RCC 7860 (cell line): ENCODE measurements at places on chromosomes 6 and 20.

DNA sequence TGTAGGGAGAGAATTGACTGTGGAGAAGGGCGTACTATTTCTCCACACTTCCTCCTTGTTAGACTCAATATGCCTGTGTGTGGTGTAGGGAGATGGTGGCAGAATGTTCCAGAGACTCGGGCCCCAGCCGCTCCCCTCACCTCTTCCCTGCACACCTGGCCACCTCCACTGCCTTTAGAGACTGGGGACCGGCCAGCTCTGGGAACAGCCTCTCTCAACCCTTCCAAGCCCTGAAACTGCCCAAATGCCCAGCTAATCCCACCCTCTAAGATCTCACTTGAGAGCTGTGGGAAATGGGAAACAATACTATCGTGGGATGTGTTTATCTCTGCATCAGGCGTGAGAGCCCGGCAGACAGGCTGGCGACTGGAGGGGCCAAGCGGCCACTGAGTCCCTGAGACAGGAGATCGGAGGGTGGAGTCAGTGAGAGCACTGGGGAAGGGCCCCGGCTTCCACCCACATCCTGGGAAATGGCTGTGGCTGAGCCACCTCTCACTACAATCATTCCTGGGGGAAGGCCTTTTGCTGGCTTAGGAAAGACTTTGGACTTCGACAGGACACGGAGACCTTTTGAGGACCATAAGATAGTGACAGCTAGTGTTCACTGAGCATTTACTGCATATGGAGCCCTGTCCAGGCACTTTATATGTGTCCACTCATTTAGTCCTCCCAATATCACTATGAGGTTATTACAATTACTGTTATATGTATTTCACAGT, 31.0 kb upstream of the MRPS18A start:
- no peak for DNase-seq

- no peak for DNase-seq
Observed at GRCh38 chr20:24831232-24831631, 117.8 kb upstream of the CST7 start.

- DNase-seq, result peak; percentile 16
Observed at GRCh38 chr6:61809004-61809595, 476.9 kb downstream of the KHDRBS2 start.

GRCh38 chr6:37451441-37452193, 18.6 kb downstream of the CMTR1 start:
- no peak for DNase-seq

GRCh38 chr6:34592208-34592952, 36.3 kb upstream of the SPDEF start:
- DNase-seq, result no peak

DNA sequence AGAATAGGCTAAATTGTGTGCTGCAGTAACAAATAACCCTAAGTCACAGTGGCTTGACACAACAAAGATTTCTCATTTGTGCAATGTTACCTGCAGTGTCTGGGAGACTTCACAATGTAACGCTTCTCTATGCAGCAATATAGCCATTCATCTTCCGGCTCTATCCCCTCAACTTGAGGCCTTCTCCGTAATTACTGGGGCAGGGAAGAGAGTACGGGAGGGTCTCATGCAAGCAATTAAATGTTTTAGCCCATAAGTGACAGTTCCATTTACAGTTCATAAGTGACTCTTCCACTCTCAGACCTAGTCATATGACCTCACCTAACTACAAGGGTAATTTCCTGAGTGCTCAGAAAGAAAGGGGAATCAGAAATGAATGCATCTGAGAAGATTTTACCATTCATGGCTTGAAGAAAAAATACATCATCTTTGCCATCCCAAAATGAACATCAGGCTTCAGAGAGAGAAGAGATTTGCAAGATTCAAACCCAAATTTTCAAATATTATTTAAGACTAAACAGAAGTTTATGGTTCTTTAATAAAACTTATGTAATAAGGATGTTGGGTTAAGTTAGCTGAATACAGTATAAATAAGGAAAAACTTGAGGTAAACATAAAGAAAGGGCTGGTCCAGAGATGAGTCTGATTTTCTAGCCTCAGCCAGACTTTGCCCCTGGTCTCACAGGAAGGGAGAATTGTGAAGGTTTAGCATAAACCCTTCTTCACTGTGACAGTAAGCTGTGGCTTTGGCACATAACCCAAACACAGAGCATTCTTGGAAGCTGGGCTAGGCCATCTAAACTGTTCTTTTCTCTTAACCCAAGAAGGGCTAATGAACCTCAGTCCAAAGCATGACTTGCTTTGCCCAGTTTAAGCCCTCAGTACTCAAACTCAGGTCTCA, 13.3 kb downstream of the GPR6 start:
- no peak for DNase-seq

DNA sequence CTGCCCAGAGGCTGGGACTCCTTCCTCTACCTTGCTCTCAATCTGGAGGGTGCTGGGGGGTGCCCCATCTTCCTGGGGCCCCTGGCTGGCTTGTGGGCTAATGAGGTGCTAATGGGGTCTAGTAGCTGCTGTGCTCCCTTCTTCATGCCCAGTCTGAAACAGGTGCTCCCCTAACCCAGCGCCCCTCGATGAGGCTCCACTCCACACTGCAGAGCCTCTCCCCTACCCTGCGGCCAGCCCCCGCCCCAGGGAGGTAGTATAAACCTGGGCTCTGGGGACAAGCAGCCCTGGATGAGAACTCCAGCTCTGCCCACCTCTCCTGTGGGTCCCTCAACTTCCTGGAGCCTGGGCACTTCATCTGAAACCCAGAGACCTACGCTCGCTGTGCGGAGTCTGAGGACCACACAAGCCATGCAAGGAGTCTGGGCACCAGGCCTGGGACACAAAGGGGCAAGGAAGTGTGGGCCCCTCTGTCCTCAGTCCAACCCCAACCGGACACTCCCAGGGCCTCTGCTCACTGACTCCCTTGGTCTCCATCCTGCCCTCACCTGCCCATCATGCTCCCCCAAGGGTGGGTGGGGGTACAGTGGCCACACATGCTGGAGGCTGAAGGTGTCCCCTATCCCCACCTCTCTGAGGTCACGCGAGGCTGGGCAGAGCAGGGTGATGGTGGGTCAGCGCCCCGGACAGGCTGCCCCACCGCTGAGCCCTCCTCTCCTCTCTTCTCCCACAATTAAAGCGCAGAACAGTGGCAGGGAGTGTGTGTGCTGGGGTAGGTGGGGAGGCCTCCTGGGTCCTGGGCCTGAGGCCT, 6.1 kb downstream of the RPL10A start:
- DNase-seq, result no peak

GRCh38 chr6:53066874-53067706, 1.9 kb downstream of the FBXO9 start:
- DNase-seq, result no peak

DNA sequence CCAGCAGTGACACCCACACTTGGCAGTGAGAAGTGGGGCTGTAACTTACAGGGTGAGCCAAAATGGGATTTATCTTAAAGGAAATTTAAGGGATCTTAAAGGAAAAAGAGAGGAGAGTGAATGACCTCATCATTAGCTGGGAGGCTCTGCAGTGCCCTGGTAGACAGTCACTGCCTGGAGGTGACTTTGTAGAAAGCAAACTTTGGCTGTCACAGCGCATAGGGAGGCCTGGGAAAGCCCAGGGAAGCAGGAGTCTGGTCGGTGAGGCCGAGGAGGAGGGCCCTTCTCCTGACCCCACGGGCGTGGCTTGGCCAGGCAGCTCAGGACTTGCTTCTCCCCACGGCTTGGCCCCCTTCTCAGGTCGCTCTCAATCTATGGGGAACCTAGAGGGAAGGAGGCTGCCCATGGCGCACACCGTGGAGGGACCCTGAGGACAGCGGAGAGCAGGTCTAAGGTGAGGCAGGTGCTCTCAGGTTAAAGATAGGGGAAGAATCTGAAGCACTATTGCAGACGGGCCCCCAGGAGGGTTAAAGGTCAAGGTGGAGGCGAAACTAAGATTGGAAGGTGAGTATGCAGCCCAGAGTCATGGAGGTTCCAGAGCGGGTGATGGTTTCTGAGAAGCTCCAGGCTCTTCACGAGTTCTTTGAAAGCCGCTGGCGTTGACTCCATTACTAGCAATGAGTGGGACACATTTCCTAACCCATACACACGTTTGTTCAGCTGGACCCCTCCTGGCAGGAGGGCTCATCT, 15.6 kb upstream of the RIPK1 start:
- no peak for DNase-seq

DNA sequence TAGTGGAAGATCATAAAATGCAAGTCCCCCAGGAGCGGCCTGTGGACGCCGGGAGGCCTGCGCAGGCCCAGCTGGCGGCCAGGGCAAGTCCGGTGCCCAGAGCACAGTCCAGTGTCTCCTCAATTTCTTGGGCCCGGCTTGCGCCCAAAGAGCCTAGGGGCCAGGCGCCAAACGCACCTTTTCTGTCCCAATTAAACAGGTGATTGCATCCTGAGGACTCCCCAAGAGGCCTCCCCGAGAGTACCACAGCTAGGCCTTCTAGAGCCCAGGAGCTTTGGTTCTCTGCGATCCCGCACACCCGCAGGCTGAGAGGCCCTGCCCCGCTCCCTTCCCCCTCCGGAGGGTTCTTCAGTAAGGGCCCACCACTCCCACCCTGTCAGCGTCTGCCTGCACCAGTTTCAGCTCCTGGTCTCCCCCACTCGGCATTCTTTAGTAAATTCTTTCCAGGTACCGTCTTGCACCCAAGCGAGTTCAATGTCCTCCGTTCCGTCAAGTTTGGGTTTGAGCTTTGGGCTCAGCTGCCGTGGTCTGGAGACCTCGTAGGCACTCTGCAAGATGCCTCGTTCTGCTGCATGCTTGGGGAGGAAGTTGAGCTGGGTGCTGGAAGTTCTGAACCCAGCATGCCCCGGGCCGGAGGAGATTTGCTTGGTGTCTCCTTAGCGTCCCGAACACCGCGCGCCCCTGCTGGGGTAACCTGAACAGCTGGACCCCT, 3.9 kb upstream of the NKX2-2 start:
- no peak for DNase-seq

- DNase-seq, result peak; percentile 10
Observed at GRCh38 chr6:145929037-145929633, 35.0 kb downstream of the SHPRH start.

DNA sequence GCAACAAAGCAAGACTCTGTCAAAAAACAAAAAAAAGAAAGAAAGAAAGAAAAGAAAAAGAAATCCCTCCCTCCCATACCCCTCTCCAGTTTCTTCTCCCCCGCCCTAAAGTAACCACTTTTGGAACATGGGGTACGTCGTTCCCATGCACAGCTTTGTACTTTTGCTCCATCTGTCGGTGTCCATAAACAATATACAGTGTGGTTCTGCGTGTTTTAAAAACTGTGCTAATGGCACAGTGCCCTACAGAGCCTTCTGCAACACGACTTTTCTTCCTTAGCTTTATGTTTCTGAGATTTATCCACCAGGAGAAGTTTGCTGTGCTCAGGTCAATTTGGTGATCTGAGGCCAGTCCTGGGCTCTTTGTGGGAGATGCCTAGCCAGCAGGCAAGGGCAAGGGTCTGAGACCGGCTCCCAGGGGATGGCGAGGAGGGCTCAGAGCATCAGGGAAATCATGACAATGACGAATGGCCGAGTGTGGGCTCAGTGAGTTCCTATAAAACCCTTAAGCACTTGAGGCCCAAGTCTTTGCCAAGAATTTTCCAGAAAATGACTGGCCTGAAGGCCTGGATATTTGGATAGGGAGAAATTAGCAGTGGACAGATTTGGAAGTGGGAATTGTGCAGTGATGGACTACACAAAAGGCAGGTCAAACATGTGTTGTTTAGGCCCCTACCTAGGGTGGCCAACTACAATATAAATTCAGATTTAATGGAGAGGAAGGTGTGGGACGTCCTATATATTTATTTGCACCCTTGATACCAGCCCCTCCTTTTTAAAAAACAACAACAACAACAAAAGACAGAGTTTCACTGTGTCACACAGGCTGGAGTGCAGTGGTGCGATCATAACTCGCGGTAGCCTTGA, 1.9 kb upstream of the BCAS4 start:
- DNase-seq, result no peak

DNA sequence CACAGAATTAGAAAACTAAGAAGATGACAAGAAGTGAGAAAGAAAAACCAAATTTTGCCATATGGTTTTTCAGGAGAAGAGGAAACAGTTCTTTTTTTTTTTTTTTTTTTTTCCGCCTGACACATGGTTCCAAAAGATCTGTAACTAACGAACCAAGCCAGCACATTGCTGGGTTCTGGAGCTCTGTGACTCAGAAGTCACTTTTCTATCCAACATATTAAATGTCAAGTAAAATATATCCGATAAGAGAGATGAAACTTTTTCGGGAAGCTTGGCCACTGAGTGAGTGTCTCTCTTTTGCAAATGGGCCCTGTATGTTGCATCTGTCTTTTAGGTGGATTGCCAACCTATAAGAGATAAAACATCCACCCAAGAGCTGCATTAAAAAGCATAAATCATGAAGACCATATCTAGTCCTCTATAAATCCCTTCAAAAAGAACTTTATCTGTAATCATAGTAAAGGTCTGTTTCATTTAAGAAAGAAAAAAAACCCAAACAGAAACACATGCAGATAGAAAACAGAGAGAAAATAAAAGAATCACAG, 4.6 kb downstream of the METTL24 start:
- DNase-seq, result no peak
